Activated CD4-positive, alpha-beta T cell treated with anti-CD3 and anti-CD28 coated beads for 36 hours (primary cell): ENCODE measurements at places on chromosomes 2 and 18. TPM values are rescaled to one million over a fixed set of nuclear protein-coding genes. Genes with fewer than 3 reads are reported as not detected.
A peak's percentile ranks its signal among the peaks of the same experiment; 100 is the strongest.

GRCh38 chr2:38933653-38934052 is 44.0 kb downstream of the ARHGEF33 start:
- peaks cover 4% of the 10 kb centered on the region for H3K4me1 ChIP-seq
- peaks cover 3% of the 10 kb centered on the region for H3K27me3 ChIP-seq
- H3K4me3 ChIP-seq: no peak overlapping the region
- no peak for DNase-seq

Gene HOXD13
- not detected for total RNA-seq

Gene INPP5D
- 40.5 TPM for total RNA-seq

Gene COPS8
- 65.8 TPM for total RNA-seq

Gene GPBAR1
- total RNA-seq: 0.11 TPM

DNA sequence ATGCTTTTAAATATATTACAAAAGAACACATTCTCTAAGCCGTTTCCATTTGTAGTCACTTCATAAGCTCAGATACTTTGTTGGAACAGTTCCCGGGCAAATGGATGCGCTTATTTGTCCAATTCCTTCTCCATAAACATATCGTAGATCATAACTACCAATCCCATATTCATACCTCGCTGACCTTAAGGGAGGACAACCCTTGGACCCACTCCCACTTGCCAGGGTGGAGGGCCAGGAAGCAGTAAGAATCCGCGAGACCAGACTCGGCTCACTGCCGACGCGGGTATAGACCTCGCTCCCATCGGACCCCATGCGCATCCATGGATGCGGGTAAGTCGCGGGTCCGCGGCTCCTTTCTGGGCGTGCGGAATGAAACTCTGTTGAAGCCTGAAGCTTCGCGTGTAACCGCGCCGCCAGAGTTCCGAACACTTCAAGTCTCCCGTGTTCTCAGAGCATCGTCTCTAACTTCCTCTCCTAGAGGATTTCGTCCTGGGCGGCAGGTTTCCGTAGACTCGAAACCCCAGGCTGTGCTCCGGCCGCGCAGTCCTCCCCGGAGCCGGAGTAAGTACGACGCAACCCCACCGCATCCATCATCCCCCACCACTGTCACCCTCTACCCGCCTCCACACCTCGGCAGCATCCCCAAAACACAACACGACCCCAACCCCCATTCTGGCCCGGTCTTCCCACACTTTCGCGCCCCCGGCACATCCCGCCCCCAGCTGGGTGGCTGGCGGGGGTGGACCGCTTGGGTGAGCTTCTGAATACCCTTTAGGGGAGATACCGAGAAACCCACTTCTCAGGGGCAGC is 1.1 kb downstream of the DSC3 start:
- H3K4me3 ChIP-seq: peak overlapping the region; percentile 49
- peaks cover 3% of the 10 kb centered on the region for H3K36me3 ChIP-seq
- peaks cover 52% of the 10 kb centered on the region for H3K27me3 ChIP-seq
- DNase-seq: peak; percentile 13
- peaks cover 7% of the 10 kb centered on the region for H3K4me1 ChIP-seq
- H3K27ac ChIP-seq: no peak overlapping the region

- no peak for DNase-seq
- peaks cover 10% of the 10 kb centered on the region for H3K27me3 ChIP-seq
- H3K4me3 ChIP-seq: no peak overlapping the region
- no peaks in the 10 kb centered on the region for H3K36me3 ChIP-seq
- peaks cover 6% of the 10 kb centered on the region for H3K4me1 ChIP-seq
These were observed 165.4 kb downstream of the TCF4 start for GRCh38 chr18:55422456-55423180.

DNA sequence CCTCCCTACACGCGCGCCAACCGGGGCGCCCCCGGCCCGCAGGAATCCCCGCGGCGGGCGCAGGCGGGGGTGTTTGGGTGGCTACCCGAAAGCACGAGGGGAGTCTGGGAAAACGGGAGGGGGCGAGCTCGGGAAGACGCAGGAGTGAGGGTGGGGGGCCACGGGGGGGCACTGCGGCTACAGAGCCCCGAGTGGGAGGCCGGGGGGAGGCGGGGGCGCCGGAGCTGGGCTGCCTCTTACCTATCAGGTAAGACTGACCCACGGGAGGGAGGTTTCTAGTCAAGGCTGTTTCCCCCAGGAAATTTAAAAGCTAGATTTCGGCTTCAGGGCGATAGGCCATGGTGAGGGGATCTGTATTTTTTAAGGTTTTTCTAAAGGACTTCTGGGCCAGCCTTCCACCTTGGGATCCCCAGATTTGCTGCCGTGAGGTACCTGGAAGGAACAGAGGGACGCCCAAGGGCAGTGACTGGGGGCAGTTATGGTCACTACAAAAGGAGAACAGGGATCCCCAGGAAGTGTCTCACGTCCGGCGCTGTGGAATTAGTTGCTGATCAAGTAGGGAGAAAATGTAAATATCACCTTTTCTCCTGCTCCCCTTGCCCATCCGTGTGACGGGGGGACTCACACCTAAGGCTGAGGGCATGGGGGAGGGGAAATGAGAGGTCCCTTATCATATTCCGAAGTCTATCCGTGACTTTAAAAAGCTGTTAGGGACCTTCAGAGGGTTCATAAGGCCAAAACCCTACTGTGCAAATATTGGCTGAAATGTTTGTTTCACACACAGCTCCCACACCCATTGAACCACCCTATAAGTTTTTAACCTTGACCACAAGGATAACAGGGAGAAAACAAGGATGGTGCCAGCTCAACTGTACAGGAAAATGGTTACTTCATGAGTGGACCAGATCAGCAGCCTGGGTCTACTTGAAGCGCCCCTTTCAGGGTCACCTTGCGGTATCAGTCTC is 638 bp upstream of the IRS1 start:
- peak overlapping the region; percentile 75 for H3K4me3 ChIP-seq
- peaks cover 9% of the 10 kb centered on the region for H3K27me3 ChIP-seq
- H3K4me1 ChIP-seq: peaks cover 20% of the 10 kb centered on the region

DNA sequence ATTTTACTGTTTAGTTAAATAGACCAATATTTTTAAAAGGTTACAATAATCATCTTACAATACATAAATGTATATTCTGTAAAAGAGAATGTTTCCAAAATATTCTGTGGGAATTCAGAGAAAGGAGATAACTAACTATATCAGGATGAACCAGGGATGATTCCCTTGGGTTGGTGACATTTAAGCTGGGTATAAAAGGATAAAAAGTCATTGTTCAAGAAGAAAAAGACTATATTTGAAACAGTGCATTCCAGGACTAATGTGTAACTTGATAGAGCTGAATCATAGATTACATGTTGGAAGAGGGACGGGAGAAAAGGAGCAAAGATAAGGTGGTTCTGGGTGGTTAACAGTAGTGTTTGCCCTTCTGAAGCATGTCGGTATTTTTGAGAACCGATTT is 10.1 kb downstream of the RASGRP3 start:
- H3K27me3 ChIP-seq: peaks cover 1% of the 10 kb centered on the region
- H3K27ac ChIP-seq: no peak overlapping the region
- H3K4me1 ChIP-seq: peaks cover 25% of the 10 kb centered on the region
- DNase-seq: no peak
- H3K4me3 ChIP-seq: no peak overlapping the region

GRCh38 chr2:176084611-176085119 is 903 bp upstream of the EVX2 start:
- peaks cover 80% of the 10 kb centered on the region for H3K27me3 ChIP-seq
- H3K4me1 ChIP-seq: peaks cover 10% of the 10 kb centered on the region
- peaks cover 10% of the 10 kb centered on the region for H3K36me3 ChIP-seq
- H3K27ac ChIP-seq: no peak overlapping the region
- no peak overlapping the region for H3K4me3 ChIP-seq

GRCh38 chr2:136236019-136236418 is 118.1 kb upstream of the CXCR4 start:
- H3K27ac ChIP-seq: no peak overlapping the region
- peaks cover 30% of the 10 kb centered on the region for H3K4me1 ChIP-seq
- no peak for DNase-seq
- H3K27me3 ChIP-seq: peaks cover 2% of the 10 kb centered on the region

- no peaks in the 10 kb centered on the region for H3K36me3 ChIP-seq
- H3K27ac ChIP-seq: no peak overlapping the region
- peaks cover 1% of the 10 kb centered on the region for H3K27me3 ChIP-seq
- H3K4me1 ChIP-seq: no peaks in the 10 kb centered on the region
- no peak overlapping the region for H3K4me3 ChIP-seq
These were observed 262.4 kb downstream of the SS18 start for GRCh38 chr18:25827961-25828561.

DNA sequence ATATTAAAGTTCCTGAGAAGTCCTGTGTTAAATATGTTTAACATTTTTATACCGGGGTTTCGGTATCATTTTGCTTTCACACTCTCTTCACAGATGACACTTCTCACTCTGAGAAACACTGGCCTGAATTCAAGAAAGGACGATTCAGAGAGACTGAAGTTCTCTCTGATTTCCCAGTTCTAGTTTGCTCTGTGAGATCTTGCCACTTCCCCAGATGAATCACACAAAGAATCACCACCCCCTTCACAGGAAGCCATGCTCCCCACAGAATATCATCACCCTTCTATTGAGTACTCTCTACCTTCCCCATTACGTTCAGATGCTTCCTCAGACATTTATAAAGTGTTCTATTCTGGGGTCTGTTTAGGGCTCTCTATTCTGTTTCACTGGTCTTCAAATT is 16.1 kb upstream of the CD207 start:
- H3K27ac ChIP-seq: peak overlapping the region; percentile 85
- H3K4me3 ChIP-seq: peak overlapping the region; percentile 1
- H3K4me1 ChIP-seq: peaks cover 29% of the 10 kb centered on the region
- DNase-seq: peak; percentile 59

DNA sequence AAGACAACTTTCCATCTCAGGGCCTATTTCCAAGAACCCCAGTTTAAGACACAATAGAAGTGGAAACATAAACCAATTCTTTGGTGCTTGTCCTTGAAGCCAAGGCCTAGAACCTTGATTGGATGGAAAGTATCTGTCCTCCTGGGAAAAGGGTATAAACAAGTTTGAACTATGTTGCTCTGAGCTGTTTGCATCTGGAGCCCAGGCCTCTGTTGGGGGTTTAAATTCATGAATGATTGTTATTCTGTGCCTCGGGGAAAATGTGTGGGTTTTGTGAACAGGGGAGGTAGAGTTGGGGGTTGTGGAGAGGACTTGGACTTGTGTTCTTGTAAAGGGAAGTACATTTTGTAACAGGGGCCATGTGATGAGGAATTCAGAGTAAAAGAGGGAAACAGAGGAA is 406.1 kb downstream of the SLC4A3 start:
- no peak overlapping the region for H3K27ac ChIP-seq
- H3K4me1 ChIP-seq: no peaks in the 10 kb centered on the region
- no peak for DNase-seq
- no peak overlapping the region for H3K4me3 ChIP-seq

- H3K27ac ChIP-seq: no peak overlapping the region
- no peak for DNase-seq
- no peaks in the 10 kb centered on the region for H3K4me1 ChIP-seq
- no peak overlapping the region for H3K4me3 ChIP-seq
- H3K36me3 ChIP-seq: no peaks in the 10 kb centered on the region
These were observed 151.2 kb upstream of the MMADHC start for GRCh38 chr2:149738767-149739166.

- H3K27me3 ChIP-seq: peaks cover 2% of the 10 kb centered on the region
- no peaks in the 10 kb centered on the region for H3K4me1 ChIP-seq
- no peak overlapping the region for H3K4me3 ChIP-seq
- H3K27ac ChIP-seq: no peak overlapping the region
- H3K36me3 ChIP-seq: no peaks in the 10 kb centered on the region
- no peak for DNase-seq
These were observed 157.3 kb downstream of the ARHGAP28 start for GRCh38 chr18:6886797-6887330.

- no peaks in the 10 kb centered on the region for H3K27me3 ChIP-seq
- no peaks in the 10 kb centered on the region for H3K36me3 ChIP-seq
- no peak overlapping the region for H3K27ac ChIP-seq
- DNase-seq: no peak
- no peaks in the 10 kb centered on the region for H3K4me1 ChIP-seq
- H3K4me3 ChIP-seq: no peak overlapping the region
These were observed 845.3 kb upstream of the GCFC2 start for GRCh38 chr2:76556018-76556417.

- no peaks in the 10 kb centered on the region for H3K27me3 ChIP-seq
- no peak overlapping the region for H3K27ac ChIP-seq
- DNase-seq: no peak
- peaks cover 6% of the 10 kb centered on the region for H3K36me3 ChIP-seq
These were observed 58.9 kb downstream of the ATP8B1 start for GRCh38 chr18:57744211-57744694.

DNA sequence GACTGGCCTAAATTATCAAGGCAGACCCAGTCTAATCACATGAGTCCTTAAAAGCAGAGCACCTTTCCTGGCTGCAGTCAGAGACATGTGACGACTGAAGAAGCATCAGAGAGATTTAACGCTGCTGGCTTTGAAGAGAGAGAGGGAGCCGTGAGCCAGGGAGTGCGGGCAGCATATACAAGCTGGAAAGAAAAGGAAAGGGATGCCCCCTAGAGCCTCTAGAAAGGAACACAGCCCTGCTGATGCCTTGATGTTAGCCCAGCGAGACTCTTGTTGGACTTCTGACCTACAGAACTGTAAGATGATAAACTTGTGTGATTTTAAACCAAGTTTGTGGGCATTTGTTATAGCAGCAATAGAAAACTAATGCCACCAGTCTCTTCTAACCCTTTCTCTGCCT is 58.1 kb downstream of the HEATR5B start:
- no peaks in the 10 kb centered on the region for H3K27me3 ChIP-seq
- H3K27ac ChIP-seq: no peak overlapping the region
- H3K4me1 ChIP-seq: no peaks in the 10 kb centered on the region
- DNase-seq: peak; percentile 24
- H3K36me3 ChIP-seq: peaks cover 23% of the 10 kb centered on the region

Gene CHMP3
- 35.8 TPM for total RNA-seq

Gene KCTD1
- 3.2 TPM for total RNA-seq

DNA sequence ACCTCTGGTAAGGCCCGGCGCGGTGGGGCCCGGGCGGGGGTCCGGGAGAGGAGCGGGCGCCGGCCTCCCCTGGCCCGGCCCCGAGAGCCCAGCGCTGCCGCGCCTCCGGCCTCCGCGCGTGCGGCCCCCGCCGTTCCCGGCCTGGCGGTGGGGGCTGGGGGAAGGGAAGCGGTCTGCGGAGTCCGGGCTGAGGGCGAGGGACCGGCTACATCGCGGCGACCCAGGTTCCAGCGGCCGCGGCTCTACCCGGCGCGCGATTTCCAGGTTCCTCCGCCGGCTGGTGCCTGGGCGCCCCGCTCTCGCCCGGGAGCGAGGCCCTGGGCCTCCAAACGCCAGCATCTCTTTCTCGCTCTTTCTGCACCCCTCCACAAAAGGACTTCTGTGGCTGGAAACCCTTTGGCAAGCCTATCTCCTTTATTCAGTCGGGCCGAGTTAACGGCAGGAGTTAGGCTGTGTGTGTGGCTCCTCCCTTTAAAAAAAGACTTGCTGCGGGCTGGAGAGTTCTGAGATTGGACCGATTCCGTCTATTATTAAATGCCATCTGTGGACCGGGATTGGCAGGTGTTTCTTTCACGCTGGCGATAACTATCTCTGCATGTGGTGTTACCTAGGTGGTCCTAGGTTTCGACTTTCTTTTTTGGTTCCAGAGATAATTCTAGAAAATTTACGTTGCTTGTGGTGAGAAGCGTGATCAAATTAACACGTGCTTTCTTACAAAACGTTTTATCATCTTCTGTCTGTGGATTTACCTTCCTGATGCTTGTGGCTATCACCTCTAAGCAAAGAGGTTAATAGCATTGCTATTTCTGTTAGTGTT is 592 bp downstream of the ME2 start:
- H3K36me3 ChIP-seq: peaks cover 24% of the 10 kb centered on the region
- H3K4me3 ChIP-seq: peak overlapping the region; percentile 90
- H3K27ac ChIP-seq: peak overlapping the region; percentile 94
- peaks cover 40% of the 10 kb centered on the region for H3K4me1 ChIP-seq
- no peaks in the 10 kb centered on the region for H3K27me3 ChIP-seq

- no peak overlapping the region for H3K27ac ChIP-seq
- peaks cover 4% of the 10 kb centered on the region for H3K27me3 ChIP-seq
- DNase-seq: no peak
These were observed 187.8 kb upstream of the MSH6 start for GRCh38 chr2:47595115-47595514.
